ENCODE measurements at places on chromosomes 7 and 10.

DNA sequence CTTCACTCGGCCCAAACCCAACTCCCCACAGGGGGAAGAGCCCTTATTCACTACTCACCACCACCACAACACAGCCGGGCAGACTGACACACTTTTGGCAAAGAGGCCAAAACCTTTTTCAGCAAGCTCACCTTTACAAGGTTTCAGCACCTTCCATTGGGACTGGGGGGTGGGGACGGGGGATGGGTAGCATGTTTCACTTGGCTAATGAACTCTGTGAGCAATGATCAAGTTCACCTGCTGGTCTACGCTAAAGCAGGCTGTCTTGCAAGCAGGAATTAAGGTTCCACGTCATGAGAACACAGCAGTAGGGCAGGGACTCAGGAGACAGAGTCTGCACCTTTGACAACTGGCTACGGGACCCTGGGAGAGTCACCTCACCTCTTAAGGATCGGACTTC, 7.0 kb downstream of the FAM53B start:
- no peak overlapping the region for H3K4me3 ChIP-seq
- H3K4me1 ChIP-seq, result peaks cover 95% of the 10 kb centered on the region
- H3K27ac ChIP-seq, result peak overlapping the region; percentile 12
- peaks cover 8% of the 10 kb centered on the region for H3K36me3 ChIP-seq
- DNase-seq, result no peak

DNA sequence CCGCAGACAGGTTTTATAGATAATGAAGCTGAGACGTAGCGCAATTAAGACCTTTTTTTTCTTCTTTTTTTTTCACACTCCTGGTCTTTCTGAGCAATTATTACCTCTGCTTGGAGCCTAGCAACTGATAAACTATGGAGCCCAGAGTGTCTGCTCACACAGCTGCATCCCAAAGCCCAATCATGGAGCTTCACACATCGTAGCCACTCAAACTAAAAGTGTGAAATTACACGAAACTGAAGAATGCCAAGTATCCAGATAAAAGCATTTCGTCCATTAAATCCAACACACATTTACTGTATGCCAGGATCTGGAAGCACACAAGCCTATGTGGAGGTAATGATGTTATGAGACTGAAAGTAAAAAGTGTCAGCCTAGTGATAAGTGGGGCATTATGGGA, 97.6 kb downstream of the NRP1 start:
- H3K4me3 ChIP-seq, result no peak overlapping the region
- H3K4me1 ChIP-seq, result no peaks in the 10 kb centered on the region
- H3K27ac ChIP-seq, result no peak overlapping the region
- no peaks in the 10 kb centered on the region for H3K36me3 ChIP-seq

- peaks cover 10% of the 10 kb centered on the region for H3K36me3 ChIP-seq
- no peak for DNase-seq
- peak overlapping the region; percentile 31 for H3K4me3 ChIP-seq
- H3K4me1 ChIP-seq, result peaks cover 22% of the 10 kb centered on the region
- peak overlapping the region; percentile 31 for H3K27ac ChIP-seq
- no peaks in the 10 kb centered on the region for H3K27me3 ChIP-seq
Measured at GRCh38 chr7:6576024-6576866, 1.0 kb upstream of the ZDHHC4 start.

DNA sequence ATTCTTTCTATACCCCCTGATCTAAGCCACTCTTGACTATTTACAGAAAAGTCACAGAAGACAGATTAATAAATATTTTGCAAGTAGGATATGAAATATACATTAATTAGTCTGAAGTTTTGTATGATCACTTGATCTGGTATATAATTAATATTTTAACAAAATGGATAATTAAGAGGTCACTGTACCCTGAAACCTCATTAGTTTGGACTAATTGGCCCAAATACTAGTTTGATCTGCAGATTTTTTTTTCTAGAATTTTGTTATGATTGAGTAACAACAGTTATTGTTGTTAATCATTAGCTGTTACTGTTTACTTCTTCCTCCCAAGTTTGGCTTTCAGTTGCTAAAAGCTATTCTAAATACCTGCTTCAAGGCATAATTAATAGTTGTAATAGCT, 2.7 kb downstream of the NHLRC2 start:
- H3K36me3 ChIP-seq, result peaks cover 43% of the 10 kb centered on the region
- no peak overlapping the region for H3K27ac ChIP-seq
- DNase-seq, result no peak

GRCh38 chr10:32132357-32132946, 76.2 kb upstream of the KIF5B start:
- DNase-seq, result no peak
- peaks cover 11% of the 10 kb centered on the region for H3K4me1 ChIP-seq
- peaks cover 10% of the 10 kb centered on the region for H3K27me3 ChIP-seq
- H3K27ac ChIP-seq, result no peak overlapping the region

DNA sequence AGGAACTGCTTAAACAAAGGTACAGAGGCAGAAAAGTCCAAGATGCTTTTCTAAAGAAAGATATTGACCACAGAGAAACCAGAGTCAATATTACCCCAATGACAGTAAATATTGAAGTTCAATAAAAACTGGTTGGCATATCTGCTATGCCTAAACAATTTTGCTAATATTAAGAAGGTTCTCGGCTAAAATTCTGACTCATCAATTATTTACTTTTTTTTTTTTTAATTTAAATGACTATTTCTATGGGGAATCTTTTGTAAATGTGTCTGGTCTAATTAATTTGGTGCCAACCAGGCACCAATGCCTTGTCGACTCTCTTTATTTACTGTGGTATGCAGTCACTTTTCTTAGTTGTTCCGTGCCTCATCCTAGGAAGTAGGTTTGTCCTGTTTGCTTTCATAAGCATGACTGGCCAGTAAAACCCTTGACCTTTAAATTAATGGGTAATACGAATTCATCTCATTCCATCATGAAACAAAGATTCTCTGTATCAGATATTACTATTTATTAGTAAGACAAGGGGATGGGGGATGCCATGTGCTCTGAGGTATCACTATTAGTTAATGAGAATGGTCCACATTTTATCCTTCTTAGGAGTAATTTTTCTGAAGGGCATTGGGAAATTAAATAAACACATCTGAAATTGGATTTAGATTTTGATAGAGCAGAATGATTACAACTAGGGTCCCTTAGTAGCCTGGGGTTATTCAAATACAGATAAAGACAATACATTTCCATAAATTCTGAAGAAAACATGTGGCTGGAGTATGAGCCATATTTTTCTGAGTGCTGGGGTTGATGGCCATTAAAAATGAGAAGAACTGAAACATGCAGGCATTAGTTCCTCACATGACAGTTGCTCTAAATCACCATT, 154.4 kb downstream of the VTI1A start:
- H3K4me1 ChIP-seq, result peaks cover 1% of the 10 kb centered on the region
- peaks cover 5% of the 10 kb centered on the region for H3K36me3 ChIP-seq
- no peak overlapping the region for H3K4me3 ChIP-seq

DNA sequence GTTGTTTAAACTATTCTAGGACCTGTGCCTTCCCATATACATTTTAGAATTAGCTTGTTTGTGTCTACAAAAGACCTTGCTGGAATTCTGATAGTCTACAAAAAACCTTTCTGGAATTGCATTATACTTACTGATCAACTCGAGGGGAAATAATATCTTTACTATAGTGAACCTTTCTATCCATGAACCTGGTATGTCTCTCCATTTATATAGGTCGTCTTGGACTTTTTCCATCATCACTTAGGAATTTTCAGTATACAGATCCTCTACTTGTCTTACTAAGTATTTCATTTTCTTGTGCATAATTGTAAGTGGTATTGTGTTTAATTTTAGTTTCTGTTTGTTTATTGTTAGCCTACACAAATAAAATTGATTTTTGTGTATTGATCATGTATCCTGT, 101.1 kb downstream of the WDFY4 start:
- no peak for DNase-seq
- H3K4me3 ChIP-seq, result no peak overlapping the region
- no peaks in the 10 kb centered on the region for H3K4me1 ChIP-seq
- no peak overlapping the region for H3K27ac ChIP-seq

GRCh38 chr7:142371586-142372377, 113.9 kb upstream of the PRSS58 start:
- no peaks in the 10 kb centered on the region for H3K4me1 ChIP-seq
- peaks cover 6% of the 10 kb centered on the region for H3K27me3 ChIP-seq
- no peaks in the 10 kb centered on the region for H3K36me3 ChIP-seq

DNA sequence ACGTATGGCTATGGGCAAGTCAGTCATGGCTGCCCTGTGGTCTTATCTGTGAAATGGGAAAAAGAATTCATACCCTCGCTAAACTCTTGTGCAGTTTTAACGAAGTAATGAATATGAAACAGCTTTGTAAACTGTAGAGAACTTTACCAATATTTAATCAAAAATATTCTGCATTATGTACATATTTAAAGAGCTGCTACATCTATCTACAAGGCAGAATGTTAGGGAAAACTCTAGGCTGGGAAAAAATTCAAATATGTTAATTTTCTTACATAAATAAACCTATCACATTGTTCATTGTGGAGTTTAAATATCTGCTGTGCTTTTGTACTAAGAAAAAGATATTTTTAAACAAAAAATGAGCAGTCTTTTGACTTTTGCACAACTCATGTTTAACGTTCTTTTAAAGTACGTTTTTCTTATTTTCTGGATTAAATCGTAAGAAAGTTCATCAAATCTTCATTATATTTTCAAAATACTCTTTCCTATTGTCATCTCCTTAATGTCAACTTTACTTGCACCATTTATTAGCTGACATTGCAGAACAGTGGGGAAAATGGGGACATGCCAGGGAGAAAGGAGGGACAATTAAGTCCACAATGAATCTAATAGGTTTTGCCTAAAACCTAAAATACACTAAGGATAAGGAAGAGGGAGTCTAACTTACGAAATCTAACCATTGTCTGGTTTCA, 57.5 kb downstream of the ICA1 start:
- peaks cover 12% of the 10 kb centered on the region for H3K36me3 ChIP-seq
- H3K27me3 ChIP-seq, result peaks cover 44% of the 10 kb centered on the region
- no peak for DNase-seq
- H3K4me3 ChIP-seq, result no peak overlapping the region

GRCh38 chr7:98881561-98882315, 3.4 kb downstream of the TRRAP start:
- peak overlapping the region; percentile 32 for H3K27ac ChIP-seq
- H3K36me3 ChIP-seq, result peaks cover 16% of the 10 kb centered on the region
- DNase-seq, result no peak
- peaks cover 22% of the 10 kb centered on the region for H3K4me1 ChIP-seq
- no peaks in the 10 kb centered on the region for H3K27me3 ChIP-seq
- no peak overlapping the region for H3K4me3 ChIP-seq

- no peak overlapping the region for H3K27ac ChIP-seq
- peaks cover 15% of the 10 kb centered on the region for H3K4me1 ChIP-seq
- H3K27me3 ChIP-seq, result peaks cover 46% of the 10 kb centered on the region
- H3K36me3 ChIP-seq, result no peaks in the 10 kb centered on the region
- DNase-seq, result no peak
Measured at GRCh38 chr10:77715088-77715487, 77.5 kb upstream of the KCNMA1 start.

DNA sequence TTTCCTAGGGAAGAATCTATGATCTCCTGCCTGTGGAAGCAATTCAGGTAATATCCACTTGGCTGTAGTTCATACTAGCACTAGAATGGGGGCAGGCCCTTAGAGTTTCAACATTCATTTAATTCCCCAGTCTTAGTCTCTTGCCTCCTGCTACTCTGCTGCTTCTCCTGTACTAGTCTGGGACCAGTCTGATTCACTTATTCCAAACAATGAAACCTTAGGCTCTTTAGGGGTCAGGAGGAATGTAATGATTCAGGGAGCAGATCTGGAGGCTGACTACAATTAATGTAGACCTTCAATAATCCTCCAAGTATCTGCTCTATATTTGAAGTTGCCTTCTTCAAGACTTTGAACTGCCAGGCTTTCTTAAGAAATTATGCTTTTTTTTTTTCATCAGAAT, 101.8 kb downstream of the GNAT3 start:
- H3K4me1 ChIP-seq, result no peaks in the 10 kb centered on the region
- no peak for DNase-seq
- no peaks in the 10 kb centered on the region for H3K27me3 ChIP-seq
- H3K4me3 ChIP-seq, result no peak overlapping the region
- H3K36me3 ChIP-seq, result no peaks in the 10 kb centered on the region

DNA sequence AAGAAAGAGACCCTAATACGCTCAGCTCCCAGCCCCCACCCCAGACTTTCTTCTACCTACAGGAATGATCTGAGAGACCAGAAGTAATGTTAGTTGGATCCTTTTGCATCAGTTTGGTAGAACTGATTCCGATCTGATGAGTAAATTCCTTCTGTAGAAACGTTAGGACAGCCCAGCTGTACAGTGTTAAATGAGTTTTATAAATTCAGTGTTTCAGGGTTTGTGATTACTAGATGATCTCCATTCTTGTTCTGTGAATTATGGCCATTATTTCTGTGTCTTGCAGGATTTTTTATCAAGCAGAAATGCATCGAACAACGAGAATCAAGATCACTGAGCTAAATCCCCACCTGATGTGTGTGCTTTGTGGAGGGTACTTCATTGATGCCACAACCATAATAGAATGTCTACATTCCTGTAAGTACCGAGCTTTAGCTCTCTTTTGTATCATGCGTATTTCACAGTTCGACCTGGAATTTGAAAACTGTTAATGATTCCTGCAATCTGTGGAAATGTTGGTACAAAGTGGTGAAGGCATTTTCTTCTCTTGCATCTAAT, 5.3 kb downstream of the BMI1 start:
- peak overlapping the region; percentile 43 for H3K27ac ChIP-seq
- peaks cover 33% of the 10 kb centered on the region for H3K27me3 ChIP-seq
- peaks cover 35% of the 10 kb centered on the region for H3K36me3 ChIP-seq
- peaks cover 39% of the 10 kb centered on the region for H3K4me1 ChIP-seq

DNA sequence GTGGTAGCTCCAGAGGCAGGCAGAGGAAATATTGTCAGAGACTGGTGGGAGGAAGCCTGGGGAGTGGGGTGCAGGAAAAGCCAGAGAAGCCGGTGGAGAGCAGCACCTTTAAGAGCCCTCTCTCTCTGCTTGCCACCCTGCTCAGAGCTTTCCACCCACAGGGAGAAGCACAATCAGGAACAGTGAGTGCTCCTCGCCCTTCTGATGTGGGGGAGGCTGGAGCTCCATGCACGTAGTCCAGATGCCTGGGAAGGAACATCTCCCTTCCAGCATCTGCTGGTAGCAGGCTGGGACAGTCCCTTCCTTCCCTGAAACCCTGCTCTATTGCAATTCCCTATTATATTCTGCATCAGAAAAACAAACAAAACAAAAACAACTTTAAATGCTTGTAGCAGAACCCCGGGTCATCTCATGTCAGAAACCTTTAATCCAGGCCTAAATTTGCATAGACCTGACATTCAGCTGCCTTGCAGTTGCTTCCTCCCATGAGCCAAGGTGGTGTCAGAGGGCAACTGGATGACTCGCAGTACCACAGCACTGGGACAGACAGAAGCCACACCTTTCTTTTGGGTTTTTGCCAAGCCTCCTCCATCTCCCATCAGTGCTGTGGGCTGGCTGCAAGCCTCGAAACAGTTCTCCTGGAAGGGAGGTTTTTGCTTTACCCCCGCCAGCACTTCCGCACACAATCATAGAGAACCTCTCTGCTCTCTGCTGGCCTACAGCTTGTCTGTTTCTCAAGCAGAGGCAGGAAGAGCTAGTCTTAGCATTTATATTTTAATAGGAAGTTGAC, 13.1 kb downstream of the AVPI1 start:
- H3K4me3 ChIP-seq, result no peak overlapping the region
- H3K36me3 ChIP-seq, result peaks cover 15% of the 10 kb centered on the region
- peak overlapping the region; percentile 57 for H3K27ac ChIP-seq
- peak; percentile 52 for DNase-seq
- peaks cover 23% of the 10 kb centered on the region for H3K4me1 ChIP-seq

- DNase-seq, result no peak
- H3K4me3 ChIP-seq, result no peak overlapping the region
- H3K27ac ChIP-seq, result no peak overlapping the region
Measured at GRCh38 chr10:24247841-24248240, 38.9 kb downstream of the KIAA1217 start.

Data from activated CD8-positive, alpha-beta memory T cell treated with anti-CD3 and anti-CD28 coated beads, Interleukin-2, amount 10 ng/mL, durations not matched to agents 7 days and 5 days (primary cell).